ENCODE measurements at places on chromosomes 7 and 10.

DNA sequence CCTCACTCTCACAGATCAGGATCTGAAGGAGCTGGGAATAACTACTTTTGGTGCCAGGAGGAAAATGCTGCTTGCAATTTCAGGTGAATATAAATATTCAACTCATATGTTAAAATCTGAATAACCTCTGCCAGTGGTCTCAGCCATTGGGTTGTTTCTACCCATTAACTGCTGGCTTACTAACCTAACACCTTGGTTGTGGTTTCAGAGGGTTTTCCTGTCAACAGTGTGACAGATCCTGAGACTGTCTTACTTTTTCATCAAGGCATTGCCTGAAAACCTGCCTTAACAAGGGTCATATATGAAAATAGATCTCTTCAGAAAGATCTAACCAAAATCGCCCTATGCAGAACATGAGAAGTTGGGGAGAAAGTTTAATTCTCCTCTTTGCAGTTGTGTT lies 307.7 kb downstream of the BICC1 start:
- no peak for DNase-seq

DNA sequence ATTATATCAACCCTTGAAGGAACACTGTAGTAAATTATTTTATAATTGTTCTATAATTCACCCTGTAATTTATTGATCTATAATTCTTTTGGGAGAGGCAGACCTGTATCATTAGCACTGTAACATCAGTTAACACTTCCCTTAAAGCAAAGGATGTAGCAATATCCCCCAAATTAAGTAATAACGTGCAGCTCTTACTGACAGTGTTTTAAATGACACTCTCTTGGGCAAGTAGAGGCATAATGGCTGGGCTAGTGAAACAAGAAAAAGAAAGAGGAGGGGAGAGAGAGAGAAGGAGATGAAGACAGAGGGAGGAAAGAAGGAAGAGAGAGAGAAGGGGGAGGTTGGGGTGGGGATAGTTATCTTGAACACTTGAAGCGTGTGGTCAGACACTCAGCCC lies 161.0 kb upstream of the RNF32 start:
- DNase-seq: no peak

- DNase-seq: no peak
Measured at GRCh38 chr7:80047856-80048459, 86.7 kb upstream of the GNAI1 start.

DNA sequence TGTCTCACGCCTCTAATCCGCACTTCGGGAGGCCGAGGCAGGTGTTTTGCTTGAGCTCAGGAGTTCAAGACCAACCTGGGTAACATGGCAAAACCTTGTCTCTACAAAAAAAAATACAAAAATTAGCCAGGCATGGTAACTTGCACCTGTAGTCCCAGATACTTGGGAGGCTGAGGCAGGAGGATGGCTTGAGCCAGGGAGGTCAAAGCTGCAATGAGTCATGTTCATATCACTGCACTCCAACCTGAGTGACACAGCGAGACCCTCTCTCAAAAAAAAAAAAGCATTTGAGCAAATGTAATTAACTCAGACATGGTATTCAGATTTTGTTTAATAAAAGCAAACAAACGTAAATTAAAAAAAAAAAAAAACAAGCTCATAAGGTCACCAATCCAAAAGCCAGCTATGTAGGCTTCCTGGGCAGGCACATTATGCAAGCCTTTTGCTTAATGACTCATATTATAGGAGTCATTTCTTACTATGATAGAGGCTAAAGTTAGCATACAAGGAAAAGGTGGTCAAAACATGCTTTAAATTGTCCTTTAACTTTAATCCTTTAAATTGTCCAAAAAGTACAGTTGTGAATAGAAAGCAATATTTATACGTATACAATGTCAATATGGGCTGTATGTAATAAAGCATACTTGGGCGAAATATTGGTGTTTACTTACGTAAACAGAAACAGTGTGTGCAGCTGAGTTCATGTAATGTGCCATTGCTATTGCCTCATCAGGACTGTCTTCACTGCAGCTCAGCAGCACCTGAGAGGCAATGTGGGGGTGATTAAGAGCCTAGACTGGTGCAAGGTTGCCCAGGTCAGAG lies 13.0 kb downstream of the AKR1D1 start:
- no peak for DNase-seq

- no peak for DNase-seq
Measured at GRCh38 chr7:26684447-26684846, 179.9 kb downstream of the SKAP2 start.

DNA sequence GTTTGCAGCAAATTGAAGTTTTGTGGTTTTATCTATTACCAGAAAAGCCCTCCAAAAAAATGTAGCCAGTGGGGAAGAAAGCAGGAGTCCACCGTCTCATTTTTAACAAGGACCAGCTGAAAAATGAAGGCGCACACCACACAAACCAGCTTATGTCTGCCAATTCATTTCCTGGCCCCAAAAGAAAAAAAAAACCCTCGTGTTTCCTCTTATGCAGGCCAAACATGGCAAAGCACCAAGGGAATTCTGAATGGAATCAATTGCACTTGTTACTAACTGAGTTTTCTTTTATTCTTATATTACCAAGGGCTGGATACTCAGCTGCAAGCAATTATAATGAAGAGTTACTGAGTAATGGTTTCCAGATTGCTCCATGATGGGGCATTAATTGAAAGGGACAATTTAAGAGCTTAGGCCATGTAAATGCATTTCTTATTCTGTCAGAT lies 428.3 kb upstream of the NPVF start:
- DNase-seq: peak; percentile 93

DNA sequence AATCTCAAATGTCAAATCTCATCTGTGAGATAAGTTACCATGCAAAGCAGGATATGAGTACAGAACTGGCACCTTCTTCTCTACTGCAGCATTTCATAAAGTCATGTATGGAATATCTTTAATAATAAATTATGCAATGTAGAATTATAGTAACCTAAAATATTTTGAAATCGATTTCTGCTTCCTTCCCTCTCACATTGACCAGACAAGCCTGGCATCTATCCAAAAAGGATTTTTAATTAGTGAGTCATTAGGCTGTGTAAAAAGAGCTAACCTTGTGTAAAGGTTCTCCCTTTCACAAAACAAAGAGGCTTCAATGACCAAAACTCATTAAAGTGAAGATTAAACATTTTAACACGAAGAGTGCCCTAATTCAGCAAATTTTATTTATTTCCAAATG lies 48.8 kb upstream of the EXOC6 start:
- no peak for DNase-seq

DNA sequence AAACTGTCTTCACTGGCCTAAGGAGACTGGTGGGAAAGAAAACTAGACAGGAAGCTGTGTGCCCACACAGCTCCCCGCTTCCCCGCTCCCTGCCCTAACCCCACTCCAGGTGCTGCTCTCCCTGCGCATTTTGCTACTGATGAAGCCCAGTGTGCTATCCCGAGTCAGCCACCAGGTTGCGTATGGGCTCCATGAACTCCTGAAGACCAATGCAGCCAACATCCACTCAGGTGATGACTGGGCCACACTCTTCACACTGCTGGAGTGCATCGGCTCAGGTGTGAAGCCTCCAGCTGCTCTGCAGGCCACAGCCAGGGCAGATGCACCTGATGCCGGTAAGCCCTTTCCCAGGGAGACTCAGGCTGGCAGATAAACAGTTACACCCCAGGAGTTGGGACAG lies 20.3 kb upstream of the NFKB2 start:
- no peak for DNase-seq

- DNase-seq: no peak
Measured at GRCh38 chr7:46972205-46972604, 609.7 kb downstream of the TNS3 start.

DNA sequence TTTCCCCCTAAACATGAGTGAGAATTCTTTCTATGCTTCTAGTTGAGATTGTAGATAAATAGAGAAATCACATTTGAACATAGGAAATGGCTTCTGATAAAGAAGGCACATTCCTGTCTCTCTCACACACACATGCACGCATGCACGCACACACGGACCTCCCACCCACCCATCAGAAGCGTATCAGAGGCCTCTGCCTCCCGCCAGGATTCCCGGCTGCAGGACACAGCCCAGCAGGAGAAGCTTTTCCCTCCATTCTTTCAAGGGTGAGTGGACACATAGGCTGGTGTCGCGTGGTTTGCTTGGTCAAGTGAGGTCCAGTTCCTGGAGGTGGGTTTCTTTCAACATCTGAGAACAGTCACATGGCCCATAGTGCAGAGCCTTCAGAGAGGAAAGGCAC lies 34.2 kb downstream of the KLF6 start:
- no peak for DNase-seq

GRCh38 chr7:50598460-50599343 lies 33.5 kb upstream of the DDC start:
- DNase-seq: no peak

GRCh38 chr7:73431041-73431835 lies 2.3 kb upstream of the FZD9 start:
- no peak for DNase-seq

- no peak for DNase-seq
Measured at GRCh38 chr10:70139997-70140250, 6.6 kb downstream of the TYSND1 start.

DNA sequence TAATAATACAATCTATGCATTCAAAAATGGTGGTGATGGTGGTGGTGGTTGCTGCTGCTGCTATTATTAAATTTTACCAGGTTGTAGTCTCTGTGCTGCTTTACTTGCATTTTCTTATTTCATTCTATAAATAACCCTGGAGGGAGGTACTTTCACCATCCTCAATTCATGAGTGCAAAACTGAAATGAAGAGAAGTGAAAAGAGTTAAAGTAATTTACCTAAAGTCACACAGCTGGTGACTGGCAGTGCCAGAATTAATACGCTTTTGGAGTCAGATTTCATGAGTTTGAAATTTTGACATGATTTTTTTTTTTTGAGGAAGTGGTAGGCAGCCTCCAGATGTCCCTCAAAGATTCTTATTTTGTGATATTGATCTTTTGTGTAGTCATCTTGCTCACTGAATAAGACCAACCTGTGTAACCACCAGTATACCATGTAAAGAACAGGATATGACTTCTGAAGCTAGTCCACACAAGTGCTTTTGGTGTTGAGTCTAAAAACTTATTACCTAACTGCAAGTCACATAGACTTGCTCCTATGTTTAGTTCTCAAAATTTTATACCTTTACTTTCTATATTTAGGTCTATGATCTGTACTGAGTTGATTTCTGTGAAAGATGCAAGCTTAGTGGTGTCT lies 218.8 kb downstream of the ZWINT start:
- DNase-seq: no peak

DNA sequence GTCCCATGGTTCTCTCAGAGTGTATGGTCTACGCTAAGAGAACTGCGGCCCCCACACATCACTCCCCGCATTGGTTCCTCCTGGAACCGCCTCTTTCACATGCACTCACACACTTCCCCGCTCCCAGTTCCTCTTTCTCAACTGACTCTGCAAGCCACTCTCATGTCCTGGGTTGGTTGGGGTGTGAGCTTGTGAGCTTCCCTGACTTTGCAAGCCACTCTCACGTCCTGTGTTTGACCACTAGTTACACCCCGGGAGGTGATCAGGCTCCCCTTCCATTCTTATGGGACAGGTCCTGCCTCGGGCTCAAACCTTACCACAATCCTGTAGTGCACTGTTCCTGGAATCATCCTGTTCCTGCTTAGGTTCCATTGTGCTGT lies 105.0 kb downstream of the TRIM24 start:
- DNase-seq: no peak

- DNase-seq: no peak
Measured at GRCh38 chr10:100688201-100688600, 57.2 kb upstream of the PAX2 start.

GRCh38 chr7:92973293-92973731 lies 136.9 kb upstream of the CDK6 start:
- DNase-seq: no peak

DNA sequence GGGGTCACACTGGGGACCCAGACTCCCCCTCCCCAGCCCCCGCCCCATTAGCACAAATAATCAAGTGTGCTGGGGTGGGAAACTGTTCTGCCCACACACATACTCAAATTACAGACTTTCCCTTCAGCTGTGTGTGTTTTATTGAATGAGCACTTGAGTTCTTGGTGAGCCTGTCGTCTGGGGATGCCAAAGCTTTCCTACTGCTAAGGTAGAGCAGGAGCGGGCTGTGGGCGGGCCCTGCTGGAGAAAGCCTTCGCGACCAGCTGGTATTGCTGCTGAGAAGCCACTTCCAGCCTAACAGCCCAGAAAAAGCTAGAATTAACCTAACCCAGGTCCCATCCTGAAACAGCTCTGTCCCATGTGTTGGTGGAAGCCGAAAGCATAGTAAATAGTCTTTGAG lies 87.0 kb upstream of the KMT2E start:
- DNase-seq: no peak

DNA sequence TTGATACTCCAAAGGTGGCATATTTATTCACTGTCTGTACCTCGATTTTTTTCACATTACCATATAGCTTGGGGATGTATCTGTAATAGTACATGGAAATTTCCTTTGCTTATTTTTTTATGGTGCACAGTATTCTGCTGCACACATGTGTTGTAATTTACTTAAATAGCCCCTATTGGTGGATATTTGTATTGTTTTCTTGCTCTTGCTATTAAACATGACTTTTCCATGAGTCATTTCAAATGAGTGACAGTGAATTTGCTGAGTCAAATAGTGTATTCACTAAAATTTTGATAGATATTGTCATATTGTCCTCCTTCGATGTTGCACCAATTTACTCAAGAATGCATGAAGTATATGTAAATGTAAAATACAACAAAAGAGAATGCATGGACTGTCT lies 122.7 kb upstream of the STEAP4 start:
- DNase-seq: no peak

All from SK-N-MC (cell line).